ENCODE measurements at places on chromosomes 3 and 15.

GRCh38 chr3:17182166-17182565, 297.4 kb downstream of the PLCL2 start:
- H3K36me3 ChIP-seq, result peaks cover 14% of the 10 kb centered on the region
- H3K27ac ChIP-seq, result no peak overlapping the region
- H3K27me3 ChIP-seq, result no peaks in the 10 kb centered on the region
- no peak overlapping the region for H3K4me3 ChIP-seq
- DNase-seq, result peak; percentile 36
- peaks cover 2% of the 10 kb centered on the region for H3K4me1 ChIP-seq

DNA sequence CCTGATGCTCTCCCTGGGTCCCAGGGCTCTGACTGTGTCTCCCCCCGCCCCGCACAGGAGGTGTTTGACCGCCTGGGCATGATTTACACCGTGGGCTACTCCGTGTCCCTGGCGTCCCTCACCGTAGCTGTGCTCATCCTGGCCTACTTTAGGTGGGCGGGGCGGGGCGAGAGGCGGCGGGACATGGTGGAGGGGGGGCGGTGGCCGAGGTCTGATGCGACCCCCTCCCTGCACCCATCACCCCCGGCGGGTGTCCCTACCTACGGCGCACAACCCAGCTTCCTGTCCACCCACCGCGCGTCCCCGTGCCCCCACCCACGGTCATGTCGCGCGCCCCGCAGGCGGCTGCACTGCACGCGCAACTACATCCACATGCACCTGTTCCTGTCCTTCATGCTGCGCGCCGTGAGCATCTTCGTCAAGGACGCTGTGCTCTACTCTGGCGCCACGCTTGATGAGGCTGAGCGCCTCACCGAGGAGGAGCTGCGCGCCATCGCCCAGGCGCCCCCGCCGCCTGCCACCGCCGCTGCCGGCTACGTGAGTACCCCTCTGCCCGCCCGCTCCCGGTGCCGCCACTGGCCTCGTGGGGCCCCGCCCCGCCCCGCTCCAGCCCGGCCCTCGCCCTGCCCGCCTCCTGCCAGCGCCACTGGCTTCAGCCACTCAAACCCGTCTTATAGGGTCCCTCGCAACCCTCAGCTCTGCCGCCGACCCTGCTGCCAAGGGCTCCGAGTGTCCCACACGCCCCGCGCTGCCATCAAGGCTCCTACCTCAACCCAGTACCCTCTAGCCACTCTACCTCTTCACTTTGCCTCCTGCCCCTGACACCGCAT, 21.0 kb downstream of the PTH1R start:
- H3K27me3 ChIP-seq, result peaks cover 29% of the 10 kb centered on the region
- DNase-seq, result no peak
- H3K4me1 ChIP-seq, result peaks cover 8% of the 10 kb centered on the region
- H3K36me3 ChIP-seq, result no peaks in the 10 kb centered on the region
- H3K27ac ChIP-seq, result no peak overlapping the region

- no peaks in the 10 kb centered on the region for H3K4me1 ChIP-seq
- no peak overlapping the region for H3K27ac ChIP-seq
- H3K27me3 ChIP-seq, result peaks cover 32% of the 10 kb centered on the region
- no peaks in the 10 kb centered on the region for H3K36me3 ChIP-seq
Observed at GRCh38 chr15:88106074-88106473, 150.5 kb downstream of the NTRK3 start.

- no peak for DNase-seq
- no peak overlapping the region for H3K27ac ChIP-seq
- H3K4me1 ChIP-seq, result peaks cover 10% of the 10 kb centered on the region
- H3K4me3 ChIP-seq, result no peak overlapping the region
- H3K36me3 ChIP-seq, result no peaks in the 10 kb centered on the region
Observed at GRCh38 chr3:32316976-32317375, 74.7 kb upstream of the CMTM7 start.

DNA sequence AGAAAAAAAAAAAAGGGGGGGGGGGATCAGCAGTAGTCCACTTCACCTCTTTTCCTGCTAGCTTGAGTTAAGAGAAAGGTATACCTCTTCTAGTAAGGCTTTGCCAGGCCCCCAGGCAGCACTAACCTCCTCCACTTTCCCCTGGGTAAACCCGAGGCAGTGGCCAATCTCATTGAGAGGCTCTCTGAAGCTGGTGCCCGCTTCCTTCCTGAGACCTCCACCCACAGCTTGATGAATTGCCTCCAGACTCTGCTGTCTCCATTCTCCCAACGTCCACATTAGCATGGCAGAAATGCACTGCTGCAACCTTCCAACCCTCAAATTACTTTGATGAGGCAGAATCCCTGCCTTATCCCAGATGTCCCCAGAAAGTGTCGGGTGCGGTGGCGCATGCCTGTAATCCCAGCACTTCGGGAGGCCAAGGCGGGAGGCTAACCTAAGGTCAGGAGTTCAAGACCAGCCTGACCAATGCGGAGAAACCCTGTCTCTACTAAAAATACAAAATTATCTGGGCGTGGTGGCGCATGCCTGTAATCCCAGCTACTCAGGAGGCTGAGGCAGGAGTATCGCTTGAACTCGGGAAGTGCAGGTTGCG, 15.3 kb downstream of the RLBP1 start:
- no peak overlapping the region for H3K27ac ChIP-seq
- DNase-seq, result no peak
- H3K36me3 ChIP-seq, result peaks cover 3% of the 10 kb centered on the region
- no peaks in the 10 kb centered on the region for H3K27me3 ChIP-seq
- H3K4me3 ChIP-seq, result no peak overlapping the region

Measured in mesenchymal stem cell (in vitro differentiated cells and primary cell).